ENCODE measurements at places on chromosomes 13 and 19. TPM values are rescaled to one million over a fixed set of nuclear protein-coding genes. Genes with fewer than 3 reads are reported as not detected.
A peak's percentile ranks its signal among the peaks of the same experiment; 100 is the strongest.

GRCh38 chr13:20105161-20105689 lies 55.6 kb downstream of the GJA3 start:
- no peak for DNase-seq

GRCh38 chr19:14545716-14546082 lies 16.3 kb downstream of the TECR start:
- DNase-seq: no peak

DNA sequence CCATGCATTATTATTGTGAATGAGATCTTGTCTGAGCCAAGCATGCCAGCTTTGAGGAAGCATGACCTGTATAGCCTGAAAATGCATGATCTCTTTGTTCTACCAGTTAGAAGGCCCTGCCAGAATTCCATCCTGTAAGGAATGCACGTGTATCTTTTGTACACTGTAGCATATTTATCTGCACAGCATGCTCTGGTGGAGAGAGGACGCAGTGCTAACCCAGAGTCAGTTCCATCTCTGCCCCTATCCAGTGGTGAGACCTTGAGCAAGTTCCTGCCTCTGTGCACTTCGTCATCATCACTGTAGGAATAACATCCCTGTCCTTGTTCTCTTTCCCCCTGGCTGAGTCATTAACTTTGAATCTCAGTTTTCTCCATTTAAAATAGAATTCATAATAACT lies 233.8 kb downstream of the SLC7A1 start:
- no peak for DNase-seq

- peak; percentile 56 for DNase-seq
Measured at GRCh38 chr19:7681340-7682174, 924 bp downstream of the TRAPPC5 start.

GRCh38 chr13:79197933-79198332 lies 208.1 kb downstream of the RBM26 start:
- no peak for DNase-seq

The PLEKHG2 gene
- 98.2 TPM for polyA plus RNA-seq

DNA sequence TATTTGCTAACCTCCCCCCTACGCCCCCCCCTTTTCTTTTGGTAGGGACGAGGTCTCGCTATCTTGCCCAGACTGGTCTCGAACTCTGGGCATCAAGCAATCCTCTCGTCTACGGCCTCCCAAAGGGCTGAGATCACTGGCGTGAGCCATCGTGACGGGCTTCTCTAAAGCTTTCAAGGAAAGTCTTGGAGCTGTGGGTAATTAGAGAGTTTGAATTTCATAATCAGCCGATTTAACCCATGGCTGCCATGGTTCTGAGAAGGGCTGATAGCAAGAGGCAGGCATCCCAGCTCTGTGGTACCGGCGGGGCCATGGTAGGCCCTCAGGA lies 679 bp upstream of the ABHD8 start:
- DNase-seq: no peak

The SBSN gene
- not detected for polyA plus RNA-seq

- no peak for DNase-seq
Measured at GRCh38 chr13:90630716-90631115, 716.8 kb upstream of the MIR17HG start.

- DNase-seq: no peak
Measured at GRCh38 chr13:103325672-103326071, 259.5 kb upstream of the SLC10A2 start.

GRCh38 chr13:79374578-79374977 lies 31.5 kb downstream of the RBM26 start:
- no peak for DNase-seq

- DNase-seq: no peak
Measured at GRCh38 chr13:24226762-24227161, 66.2 kb downstream of the SPATA13 start.

DNA sequence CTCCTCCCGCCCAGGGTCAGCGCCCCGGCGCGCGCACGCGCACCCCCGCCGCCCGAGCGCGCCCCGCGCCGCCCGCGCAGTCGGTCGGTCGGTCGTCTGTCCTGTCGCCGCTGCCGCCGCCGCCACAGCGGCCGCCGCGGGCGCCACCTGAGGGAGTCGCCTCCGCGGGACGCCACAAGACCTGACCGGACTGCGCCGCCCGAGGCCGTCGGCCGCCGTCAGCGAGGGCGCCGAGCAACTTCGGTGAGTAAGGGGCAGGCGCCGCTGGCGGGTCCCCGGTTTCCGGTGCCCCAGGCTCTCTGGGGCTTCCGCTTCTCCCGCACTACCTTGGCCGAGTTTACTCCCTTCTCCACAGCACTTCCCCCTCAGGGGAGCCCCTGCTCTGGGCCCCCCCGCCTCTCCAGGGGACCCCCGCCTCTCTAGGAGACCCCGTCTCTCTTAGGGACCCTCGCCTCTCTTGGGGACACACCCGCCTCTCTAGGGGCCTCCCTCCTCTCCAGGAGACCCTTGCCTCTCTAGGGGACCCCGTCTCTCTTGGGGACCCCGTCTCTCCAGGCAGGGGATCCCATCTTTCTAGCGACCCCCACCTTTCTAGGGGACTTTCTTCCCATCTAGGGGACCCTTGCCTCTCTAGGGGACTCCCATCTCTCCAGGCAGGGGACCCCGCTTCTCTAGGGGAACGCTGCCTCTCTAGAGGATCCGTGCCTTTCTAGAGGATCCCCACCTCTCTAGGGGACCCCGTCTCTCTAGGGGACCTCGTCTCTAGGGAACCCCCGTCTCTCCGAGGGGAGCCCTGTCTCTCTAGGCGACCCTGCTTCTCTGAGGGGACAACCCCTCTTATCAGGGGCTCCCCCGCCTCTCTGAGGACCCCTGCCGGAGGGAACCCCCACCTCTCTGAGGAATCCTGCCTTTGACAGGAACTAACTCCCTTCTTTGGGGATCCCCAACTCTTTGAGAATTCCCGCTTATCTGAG lies 19.3 kb upstream of the GATAD2A start:
- no peak for DNase-seq

GRCh38 chr19:50974702-50975556 lies 5.5 kb upstream of the KLK6 start:
- no peak for DNase-seq

Data from right lung (tissue), 10 donors.